ENCODE measurements at places on chromosomes 3 and 15.
A peak's percentile ranks its signal among the peaks of the same experiment; 100 is the strongest.

- peak; percentile 31 for DNase-seq
Observed at GRCh38 chr3:65669163-65669875, 369.4 kb downstream of the MAGI1 start.

- DNase-seq: no peak
Observed at GRCh38 chr3:16174976-16175901, 759 bp downstream of the GALNT15 start.

GRCh38 chr3:77142578-77142977, 102.7 kb downstream of the ROBO2 start:
- DNase-seq: no peak

DNA sequence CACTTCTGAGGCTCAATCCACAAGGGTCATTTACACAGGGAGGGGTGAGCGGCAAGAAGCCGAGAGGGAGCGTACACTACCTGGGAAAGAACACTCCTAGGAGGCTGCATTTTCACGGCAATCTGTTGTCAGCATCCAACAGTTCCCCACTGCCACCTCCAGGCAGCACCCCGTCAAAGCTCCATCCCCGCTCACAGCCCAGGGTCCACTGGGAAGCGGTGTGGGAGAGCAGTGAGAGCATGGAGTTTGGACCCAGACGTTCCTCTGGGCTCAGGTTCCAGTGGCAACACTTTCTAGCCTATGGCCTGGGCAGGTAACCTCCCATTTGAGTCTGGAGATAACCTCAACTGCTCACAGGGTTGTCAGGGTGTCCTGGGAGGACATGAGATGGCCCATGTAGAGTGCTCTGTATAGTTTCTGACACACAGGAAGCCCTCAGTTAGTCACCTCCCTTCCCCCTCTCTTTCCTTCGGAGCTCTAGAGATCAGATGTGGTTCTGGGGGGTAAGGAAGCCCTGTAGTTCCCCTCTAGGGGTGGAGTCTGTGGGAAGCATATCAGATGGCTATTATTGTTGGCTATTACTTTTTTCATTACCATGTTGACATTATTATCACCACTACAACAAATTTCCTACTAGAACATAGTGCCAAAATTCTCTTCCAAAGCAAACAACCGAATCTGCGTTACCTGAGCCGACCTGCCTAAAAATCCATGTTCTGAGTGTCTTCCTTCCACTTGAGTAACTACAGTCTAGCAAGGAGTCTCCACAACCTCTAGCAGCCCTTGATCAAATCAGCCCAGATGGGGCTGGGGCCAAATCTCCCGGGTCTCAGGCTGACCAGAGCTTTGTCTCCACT, 29.1 kb downstream of the RUVBL1 start:
- DNase-seq: peak; percentile 64

- DNase-seq: no peak
Observed at GRCh38 chr3:17201538-17201937, 316.8 kb downstream of the PLCL2 start.

DNA sequence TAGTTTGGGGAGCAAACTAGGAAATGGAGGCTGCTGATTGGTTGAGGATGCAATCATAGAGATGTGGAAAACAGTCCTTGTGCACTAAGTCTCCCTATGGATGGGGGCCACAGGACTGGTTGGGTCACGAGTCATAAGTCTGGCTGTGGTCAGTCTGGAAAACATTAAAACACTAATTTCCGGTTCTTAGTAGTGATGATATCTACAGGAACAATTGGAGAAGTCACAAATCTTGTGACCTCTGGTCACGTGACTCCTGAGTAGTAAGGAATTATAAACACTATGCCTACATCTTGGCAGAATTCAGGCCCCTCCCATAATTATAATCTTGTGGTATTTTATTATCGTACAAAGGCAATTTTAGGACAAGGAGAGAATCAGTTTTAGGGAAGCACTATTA, 317.3 kb upstream of the ARPP21 start:
- peak; percentile 1 for DNase-seq

DNA sequence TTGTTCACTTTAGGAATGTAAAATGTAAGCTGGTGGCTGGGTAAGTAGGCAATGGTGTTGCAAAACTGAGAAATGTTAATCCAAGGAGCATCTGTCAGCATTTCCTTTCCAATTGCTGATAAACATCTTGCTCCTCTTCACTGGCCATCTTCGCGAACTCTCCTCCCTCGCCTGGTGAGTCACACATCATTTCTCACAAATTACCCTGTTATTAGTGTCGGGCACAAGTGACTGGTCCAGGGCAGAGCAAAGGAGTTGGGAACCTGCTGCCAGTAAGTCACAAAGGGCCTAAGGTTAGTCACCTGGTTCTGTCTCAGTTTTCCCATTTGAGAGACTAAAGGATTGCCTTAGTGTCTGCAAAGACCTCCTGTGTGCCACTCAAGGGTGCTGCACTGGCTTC, 13.0 kb downstream of the CERS3 start:
- DNase-seq: no peak

DNA sequence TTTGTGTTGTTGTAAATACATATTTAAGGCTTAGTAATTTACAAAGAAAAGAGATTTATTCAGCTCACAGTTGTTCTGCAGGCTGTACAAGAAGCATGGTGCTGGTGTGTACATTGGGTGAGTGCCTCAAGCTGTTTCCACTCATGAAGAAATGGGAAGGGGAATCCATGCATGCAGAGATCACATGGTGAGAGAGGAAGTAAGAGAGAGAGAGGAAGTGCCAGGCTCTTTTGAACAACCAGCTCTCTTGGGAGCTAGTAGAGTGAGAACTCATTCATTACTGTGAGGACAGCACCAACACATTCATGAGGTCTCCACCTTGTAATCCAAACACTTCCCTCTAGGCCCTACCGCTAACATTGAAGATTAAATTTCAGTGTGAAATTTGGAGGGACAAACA, 909.2 kb downstream of the NSUN3 start:
- no peak for DNase-seq

GRCh38 chr3:76834657-76835056, 205.2 kb upstream of the ROBO2 start:
- no peak for DNase-seq

GRCh38 chr15:75007216-75007615, 11.9 kb downstream of the SCAMP5 start:
- no peak for DNase-seq

- DNase-seq: peak; percentile 87
Observed at GRCh38 chr3:120450600-120451271, at the start of gene FSTL1. Gene FSTL1 (minus strand): TSS chr3:120450992. CDS start chr3:120450746, 246 bp downstream.

DNA sequence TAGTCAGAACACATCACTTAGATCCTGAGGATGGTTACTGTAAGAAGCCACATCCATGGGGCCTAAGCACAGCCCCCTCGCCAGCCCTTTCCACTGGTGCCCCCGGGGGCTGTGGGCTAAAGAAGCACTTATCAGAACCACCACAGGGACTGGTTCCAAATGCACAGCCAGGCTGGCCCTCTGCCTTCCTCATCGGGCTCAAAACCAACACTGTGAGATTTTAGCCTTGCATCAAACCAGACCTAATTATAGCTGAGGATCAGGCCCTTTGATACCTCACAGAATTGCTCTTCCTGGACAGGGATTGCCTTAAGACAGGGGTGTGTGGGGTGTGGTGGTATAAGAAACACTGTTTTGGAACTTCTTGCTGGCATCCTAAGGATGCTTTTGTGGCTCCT, 23.7 kb downstream of the SRPRB start:
- DNase-seq: no peak

- DNase-seq: no peak
Observed at GRCh38 chr3:134869153-134869726, 74.2 kb downstream of the EPHB1 start.

- DNase-seq: no peak
Observed at GRCh38 chr15:83115410-83115809, 8.0 kb downstream of the TM6SF1 start.

DNA sequence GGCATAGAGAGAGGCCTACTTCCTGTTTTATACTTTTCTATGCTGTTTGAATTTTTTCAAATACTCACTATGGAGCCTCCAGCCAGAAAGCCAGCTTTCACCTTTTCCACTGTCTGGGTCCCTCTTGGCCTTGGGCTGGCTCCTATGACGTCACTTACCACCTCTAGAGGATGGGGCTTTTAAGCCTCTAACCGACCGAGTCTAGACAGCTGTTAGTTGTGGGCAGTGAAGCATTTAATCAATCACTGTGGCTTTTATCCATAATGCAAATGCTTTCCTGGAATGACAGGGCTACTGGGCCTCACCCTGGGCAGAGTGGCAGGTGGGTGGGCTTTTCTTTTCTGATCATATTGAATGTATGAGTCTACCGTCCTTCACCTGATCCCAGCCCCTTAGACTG, 61.9 kb downstream of the LRRK1 start:
- DNase-seq: no peak

- DNase-seq: peak; percentile 93
Observed at GRCh38 chr3:152175528-152175889, 93.2 kb upstream of the MBNL1 start.

DNA sequence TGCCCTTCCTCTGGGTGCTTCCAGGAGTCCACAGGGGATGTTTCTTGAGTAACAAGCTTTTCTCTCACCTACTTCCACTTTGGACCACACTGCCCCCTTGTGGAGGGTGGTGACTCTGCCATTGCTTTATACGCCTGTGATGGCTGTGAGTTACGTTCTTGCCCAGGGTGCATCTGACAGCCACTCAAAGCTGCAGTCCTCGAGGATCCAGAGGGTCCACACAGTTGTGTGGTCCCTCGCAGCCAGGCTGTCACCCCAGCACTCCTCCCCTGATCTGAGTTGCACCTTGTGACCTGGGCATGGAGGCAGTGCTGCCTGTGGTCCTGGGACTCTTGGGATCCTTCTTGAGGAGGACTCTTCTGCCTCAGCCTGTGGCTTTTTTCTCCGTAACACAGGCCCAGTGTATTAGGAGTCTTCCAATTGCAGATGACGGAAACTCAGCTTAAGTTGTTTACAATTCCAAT, 23.4 kb downstream of the FOXL2 start:
- DNase-seq: peak; percentile 83

Data from EH (cell line).